ENCODE measurements at places on chromosomes 6 and 20.

- peak; percentile 39 for DNase-seq
Observed at GRCh38 chr6:7819431-7820015, 91.1 kb downstream of the TXNDC5 start.

GRCh38 chr6:40965046-40965445 is 74.0 kb downstream of the UNC5CL start:
- DNase-seq = peak; percentile 29

- DNase-seq = no peak
Observed at GRCh38 chr20:42276718-42277602, 658.8 kb upstream of the CHD6 start.

GRCh38 chr6:166318227-166318626 is 10.0 kb upstream of the PRR18 start:
- no peak for DNase-seq

- DNase-seq = no peak
Observed at GRCh38 chr20:10610251-10610650, 63.5 kb downstream of the JAG1 start.

DNA sequence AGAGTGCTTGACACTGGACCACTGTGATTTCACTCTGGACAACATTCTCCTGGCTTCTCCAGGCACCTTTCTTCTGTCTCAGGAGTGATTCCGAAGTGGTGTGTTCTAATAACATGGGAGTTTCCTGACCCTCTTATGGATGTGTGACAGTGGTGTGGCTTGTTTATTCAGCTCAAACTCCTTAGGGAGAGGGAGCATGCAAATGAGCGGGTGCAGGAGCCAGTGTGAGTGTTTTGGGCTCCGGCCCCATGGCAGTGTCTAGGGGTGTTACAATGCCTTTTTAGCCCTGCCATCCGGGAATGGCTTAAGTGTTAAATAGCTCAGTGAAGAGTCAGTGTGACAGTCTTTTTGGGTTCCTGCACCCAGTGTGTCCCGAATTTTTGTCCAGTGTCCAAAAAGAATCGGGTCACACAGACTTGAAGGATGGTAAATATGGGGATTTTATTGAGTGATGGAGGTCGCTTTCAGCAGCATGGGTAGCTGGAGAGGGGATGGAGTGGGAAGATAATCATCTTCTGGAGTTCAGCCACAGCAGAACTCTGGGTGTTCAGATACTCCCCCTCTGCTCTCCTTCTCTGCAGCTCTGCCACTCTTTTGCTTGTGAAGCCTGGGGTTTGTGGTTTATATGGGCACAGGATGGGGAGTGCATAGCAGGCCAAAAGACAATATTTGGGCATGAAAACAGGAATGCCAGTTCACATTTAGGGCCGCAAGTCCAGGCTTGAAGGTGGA is 928.9 kb upstream of the CITED2 start:
- no peak for DNase-seq

DNA sequence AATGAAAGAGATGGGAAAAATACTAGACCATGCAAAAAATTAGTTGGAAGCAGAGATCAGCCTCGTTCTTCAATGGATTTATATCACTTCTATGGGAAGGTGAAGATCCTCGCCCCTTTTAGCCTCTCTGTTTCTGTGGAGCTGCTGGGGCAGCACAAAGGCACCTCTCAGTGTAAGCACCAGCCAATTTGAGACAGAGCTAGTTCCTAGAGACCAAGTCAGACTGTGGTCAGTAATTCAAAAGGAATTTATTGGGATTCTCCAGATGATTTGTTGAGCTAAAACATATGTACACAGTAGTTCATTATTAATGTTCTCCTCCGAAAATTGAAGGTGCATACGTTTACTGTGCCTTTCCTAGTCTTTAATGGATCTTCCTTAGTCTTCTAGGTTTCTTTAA is 42.4 kb downstream of the SCGN start:
- DNase-seq = peak; percentile 25

DNA sequence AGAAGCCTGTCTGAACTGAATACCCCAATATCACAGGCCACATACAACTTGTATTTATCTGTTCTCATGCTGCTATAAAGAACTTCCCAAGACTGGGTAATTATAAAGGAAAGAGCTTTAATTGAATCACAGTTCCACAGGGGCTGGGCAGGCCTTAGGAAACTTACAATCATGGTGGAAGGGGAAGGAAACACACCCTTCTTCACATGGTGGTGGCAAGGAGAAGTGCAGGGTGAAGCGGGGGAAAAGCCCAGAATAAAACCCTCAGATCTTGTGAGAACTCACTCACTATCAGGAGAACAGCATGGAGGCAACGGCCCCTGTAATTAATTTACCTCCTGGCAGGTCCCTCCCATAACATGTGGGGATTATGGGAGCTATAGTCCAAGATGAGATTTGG is 50.3 kb upstream of the FNDC1 start:
- no peak for DNase-seq

GRCh38 chr6:42443312-42444060 is 8.2 kb downstream of the TRERF1 start:
- DNase-seq = no peak

DNA sequence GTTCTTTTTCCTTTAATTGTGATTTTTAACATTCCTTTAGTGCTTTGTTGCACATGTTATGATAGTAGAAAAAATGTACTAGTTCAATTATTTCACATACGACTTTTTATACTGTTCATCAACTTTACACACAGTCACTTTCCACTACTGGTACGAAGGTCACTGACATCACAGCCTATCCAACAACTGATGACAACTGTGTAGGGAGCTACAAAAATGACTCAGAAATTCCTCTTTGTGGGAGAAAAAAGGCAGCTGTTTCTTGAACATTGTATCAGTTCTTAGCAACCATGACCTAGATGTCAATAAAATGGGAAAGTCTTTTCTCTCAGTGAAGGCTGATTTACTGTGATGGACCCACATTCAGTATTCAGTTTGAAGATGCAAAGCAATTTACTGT is 7.0 kb upstream of the ID4 start:
- peak; percentile 45 for DNase-seq

DNA sequence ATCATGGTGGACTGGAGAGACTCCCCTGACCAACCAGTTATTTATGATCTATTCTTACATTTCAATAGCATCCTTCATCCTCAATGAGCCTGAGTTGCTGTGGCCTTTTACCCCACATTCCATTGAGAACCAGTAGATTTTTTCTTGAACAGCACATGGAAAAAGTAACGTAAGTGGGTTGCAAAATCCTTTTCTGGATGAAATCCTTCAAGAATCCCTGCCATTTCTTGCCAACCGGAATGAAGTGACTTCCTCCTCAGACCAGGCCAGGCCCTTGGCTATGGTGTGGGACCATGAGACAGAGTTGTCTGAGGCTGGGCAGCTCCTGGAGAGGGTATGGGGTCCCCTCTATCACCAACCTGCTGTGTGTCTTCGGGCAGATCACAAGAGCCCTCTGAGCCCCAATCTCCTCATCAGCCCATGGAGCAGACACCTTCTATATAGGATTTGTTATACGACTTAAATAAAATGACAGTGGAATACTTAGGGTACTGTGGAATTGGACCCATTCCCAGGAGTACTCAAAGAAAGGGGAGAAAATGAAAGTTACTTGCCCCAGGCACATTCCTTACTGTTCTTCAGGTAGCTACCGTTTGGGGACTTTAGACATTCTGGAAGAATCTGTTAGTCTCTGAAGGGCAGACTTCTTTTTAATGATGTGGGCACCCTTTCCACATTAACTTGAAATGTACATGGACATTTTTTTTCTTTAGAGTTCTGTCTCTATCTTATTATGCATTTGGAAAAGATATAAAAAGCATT is 10.9 kb downstream of the EYA2 start:
- no peak for DNase-seq

DNA sequence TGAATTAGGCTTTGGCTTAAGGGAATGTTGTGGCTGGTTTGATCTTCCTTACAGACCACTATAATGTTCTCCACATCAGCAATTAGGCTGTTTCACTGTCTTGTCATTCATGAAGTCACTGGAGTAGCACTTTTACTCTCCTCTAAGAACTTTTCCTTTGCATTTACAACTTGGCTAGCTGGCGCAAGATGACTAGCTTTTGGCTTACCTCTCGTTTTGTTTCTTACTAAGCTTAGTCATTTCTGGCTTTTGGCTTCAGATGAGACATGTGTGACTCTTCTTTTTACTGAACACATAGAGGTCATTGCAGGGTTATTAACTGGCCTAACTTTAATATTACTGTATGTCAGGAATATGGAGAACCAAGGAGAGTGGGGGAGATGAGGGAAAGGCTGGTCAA is 143.2 kb downstream of the PTCHD4 start:
- DNase-seq = no peak

GRCh38 chr6:42199106-42199981 is 4.6 kb upstream of the GUCA1B start:
- DNase-seq = peak; percentile 47

DNA sequence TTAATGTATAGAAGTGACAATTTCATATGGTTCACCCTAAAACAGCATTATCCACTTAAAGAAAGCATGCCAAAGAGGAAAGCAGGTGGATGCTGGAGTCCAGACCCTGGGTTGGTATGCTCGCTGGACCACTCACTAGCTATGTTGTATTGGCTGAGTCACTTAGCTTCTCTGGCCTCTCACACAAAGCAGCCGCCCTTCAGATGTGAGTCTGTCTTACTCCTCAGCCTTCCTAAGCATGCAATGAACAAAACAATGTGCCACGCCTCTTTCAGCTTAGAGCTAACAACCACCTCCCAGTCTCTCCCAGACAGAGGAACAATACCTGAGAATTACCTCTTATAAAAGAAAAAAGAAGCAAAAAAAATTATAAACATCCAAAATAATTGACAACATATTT is 29.4 kb downstream of the SIM1 start:
- peak; percentile 84 for DNase-seq

- no peak for DNase-seq
Observed at GRCh38 chr20:51542033-51542570, 417 bp downstream of the NFATC2 start.

GRCh38 chr6:105184921-105185320 is 5.1 kb upstream of the POPDC3 start:
- DNase-seq = peak; percentile 19

GRCh38 chr6:43737272-43738081 is 32.5 kb upstream of the VEGFA start:
- DNase-seq = no peak

DNA sequence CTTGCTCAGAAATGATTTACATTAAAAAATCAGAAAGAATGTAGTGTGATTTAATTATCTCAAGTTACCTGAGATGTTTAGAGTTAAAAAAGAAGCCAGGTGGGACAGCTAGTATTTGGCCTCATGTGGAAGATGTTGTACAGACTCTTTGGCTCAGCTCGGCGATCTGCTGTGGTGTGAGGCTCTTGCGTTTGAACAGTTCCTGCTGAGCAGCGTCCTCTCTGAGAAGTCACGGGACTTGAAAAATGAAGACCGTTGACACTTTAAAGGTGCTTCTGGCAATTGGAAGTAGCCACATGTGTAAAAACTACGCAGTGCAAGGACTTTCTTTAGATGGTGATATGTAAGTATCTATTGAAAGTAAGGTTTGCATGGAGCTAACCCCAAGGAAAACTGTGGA is 169.0 kb downstream of the BACH2 start:
- no peak for DNase-seq

GRCh38 chr6:115865914-115866313 is 194.8 kb downstream of the FRK start:
- no peak for DNase-seq

DNA sequence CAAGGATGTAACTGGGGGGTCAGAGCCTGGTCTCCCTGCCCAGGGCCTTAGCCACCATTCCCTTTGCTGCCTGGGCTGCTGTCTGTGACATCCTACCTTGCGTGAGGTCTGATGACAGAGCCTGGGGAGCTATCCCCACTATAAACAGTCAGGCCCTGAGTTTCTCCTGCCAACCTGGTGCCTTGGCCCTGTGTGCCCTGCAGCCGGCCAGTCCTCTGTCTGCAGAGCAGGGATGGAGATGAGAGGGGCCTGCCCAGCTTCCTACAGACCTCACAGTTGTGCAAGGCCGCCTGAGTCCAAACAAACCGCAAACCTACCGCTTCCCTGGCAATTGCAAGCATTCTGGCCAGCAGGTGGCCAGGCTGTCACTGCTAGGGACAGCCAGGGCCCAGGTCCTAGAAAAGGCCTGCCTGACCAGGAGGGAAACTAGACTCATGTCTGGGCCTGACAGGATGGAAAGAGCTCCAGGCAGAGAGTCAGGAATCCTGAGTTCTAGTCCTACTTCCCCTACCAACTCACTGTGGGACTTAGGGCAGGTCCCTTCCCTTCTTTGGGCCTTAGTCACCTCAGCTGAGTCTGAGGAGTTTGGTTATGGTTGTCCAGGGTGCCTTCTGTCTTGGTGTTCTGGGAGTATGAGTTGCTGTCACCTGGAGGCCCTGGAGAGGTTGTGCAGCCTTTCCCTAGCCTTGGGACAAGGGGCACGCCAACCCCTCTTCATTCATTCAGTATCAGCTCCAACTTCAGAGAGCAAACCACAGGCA is 86.2 kb downstream of the VEGFA start:
- DNase-seq = no peak

GRCh38 chr20:41232973-41233926 is 84.3 kb downstream of the ZHX3 start:
- DNase-seq = peak; percentile 91

DNA sequence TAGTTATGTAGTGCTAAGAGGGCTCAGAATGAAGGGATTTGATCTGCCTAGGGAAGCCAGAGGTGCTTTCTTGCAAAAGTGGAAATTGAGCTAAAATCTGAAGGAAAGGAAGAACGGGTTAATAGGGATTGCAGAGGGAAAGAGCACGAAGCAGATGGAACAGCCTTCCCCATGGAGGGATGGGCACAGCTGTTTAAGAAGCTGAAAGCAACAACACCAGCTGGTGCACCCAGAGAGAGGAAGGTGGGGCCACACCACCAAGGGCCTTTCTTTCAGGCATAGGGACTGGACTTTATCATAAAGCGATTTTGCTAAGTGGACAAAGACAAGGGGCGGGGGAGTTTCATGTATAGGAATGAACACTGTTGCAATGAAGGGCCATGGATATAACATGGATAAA is 65.8 kb upstream of the SNRPB2 start:
- no peak for DNase-seq

DNA sequence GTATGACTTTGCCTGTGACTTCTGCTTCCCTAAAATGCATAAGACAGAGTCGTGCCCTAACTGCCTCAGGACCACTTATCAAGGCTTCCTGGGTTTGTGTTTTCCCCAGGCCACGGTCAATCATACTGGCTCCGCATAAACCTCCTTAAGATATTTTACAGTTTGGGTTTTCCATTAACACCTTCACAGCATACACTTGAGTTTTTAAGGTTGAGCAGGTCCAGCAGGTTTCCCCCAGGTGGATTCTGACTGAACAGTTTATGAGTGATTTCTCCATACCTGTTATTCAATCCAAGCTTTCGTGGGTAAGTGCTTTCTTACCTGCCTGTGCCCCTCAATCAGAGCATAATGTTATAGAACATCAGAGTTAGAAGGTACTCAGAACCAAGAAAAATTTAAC is 39.3 kb downstream of the NINL start:
- no peak for DNase-seq

DNA sequence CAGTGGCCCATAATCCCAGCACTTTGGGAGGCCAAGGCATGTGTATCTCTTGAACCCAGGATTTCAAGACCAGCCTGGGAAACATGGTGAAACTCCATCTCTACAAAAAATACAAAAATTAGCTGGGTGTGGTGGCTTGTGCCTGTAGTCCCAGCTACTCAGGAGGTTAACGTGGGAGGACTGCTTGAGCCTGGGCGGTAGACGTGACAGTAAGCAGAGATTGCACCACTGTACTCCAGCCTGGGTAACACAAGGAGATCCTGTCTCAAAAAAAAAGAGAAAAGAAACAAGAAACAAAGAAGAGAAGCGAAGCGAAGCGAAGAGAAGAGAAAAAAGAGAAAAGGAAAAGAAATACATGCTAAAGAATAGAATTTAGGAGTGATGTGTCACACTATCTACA is 69.2 kb downstream of the NUDT3 start:
- DNase-seq = no peak
